Activated T-cell treated with anti-CD3 and anti-CD28 coated beads, Interleukin-2, amount 50 U/mL, for 24 hours (primary cell): ENCODE measurements at places on chromosomes 13 and 19.

GRCh38 chr13:30851697-30852096, 54.4 kb upstream of the MEDAG start:
- H3K27ac ChIP-seq: no peak overlapping the region
- DNase-seq: no peak
- no peak overlapping the region for H3K4me3 ChIP-seq
- no peaks in the 10 kb centered on the region for H3K36me3 ChIP-seq
- peaks cover 17% of the 10 kb centered on the region for H3K4me1 ChIP-seq
- H3K27me3 ChIP-seq: peaks cover 9% of the 10 kb centered on the region

- H3K27me3 ChIP-seq: peaks cover 5% of the 10 kb centered on the region
- no peaks in the 10 kb centered on the region for H3K36me3 ChIP-seq
- H3K4me1 ChIP-seq: no peaks in the 10 kb centered on the region
- H3K4me3 ChIP-seq: no peak overlapping the region
- DNase-seq: no peak
Measured at GRCh38 chr13:32894589-32895001, 121.6 kb upstream of the KL start.

- no peak for DNase-seq
- peak overlapping the region; percentile 99 for H3K27ac ChIP-seq
- H3K4me1 ChIP-seq: peaks cover 44% of the 10 kb centered on the region
- H3K4me3 ChIP-seq: peak overlapping the region; percentile 94
- H3K36me3 ChIP-seq: peaks cover 27% of the 10 kb centered on the region
Measured at GRCh38 chr13:91346062-91346461, 1.4 kb upstream of the MIR17HG start.

- H3K36me3 ChIP-seq: peaks cover 32% of the 10 kb centered on the region
- no peak overlapping the region for H3K4me3 ChIP-seq
- no peak overlapping the region for H3K27ac ChIP-seq
- no peaks in the 10 kb centered on the region for H3K27me3 ChIP-seq
Measured at GRCh38 chr19:38093587-38093986, 130.4 kb downstream of the DPF1 start.

DNA sequence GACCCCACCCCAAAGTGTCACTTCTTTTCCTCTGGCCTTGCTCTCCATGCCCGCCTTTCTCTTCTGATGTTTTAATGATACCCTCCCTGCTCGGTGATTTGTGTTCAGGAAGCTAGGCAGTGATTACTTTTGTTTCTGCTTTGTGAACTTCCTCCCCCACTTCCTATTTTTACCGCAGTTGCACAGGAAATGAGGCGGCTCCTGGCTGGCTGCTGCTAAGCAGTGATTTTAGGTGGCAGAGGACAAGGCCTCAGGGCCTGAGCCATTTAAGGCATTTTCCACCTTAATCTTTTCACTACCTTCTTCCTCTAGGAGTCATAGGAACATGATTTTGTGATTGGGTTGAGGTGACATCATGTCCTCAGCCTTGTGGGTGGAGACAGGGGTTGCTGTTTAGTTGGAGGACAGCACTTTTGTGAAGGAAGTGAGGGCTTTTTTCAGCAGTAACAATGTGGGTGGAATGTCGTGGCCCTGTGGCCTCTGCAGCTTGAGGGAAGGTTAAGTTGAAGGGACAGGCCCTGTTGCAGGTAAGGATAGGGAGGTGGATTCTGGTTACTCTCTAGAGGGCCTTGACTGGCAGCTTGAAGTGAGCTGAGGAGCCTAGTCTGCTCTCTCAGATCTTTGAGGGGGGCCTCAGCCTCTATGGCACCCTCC, 15.7 kb downstream of the GARRE1 start:
- peaks cover 6% of the 10 kb centered on the region for H3K36me3 ChIP-seq
- H3K27me3 ChIP-seq: no peaks in the 10 kb centered on the region
- H3K4me1 ChIP-seq: peaks cover 75% of the 10 kb centered on the region
- DNase-seq: peak; percentile 64
- H3K4me3 ChIP-seq: peak overlapping the region; percentile 64

DNA sequence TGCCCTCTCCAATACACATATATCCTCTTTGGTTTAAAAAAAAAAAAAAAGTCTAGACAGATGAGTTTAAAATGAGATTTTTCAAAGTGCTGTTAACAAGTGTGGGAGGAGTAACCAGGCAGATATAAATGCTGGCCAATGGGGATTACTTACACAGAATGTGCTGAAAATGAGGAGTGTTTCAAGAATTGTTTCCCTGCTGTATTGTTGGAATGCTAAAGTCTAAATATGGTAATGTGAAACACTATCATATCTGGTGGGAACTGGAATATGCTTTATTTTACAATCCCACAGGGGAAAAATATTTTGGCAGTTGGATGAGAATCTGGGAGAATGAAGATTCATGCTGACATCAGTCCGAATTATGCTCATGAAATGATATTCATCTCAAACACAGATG, 250.7 kb downstream of the DCT start:
- no peaks in the 10 kb centered on the region for H3K27me3 ChIP-seq
- H3K27ac ChIP-seq: no peak overlapping the region
- no peaks in the 10 kb centered on the region for H3K36me3 ChIP-seq
- H3K4me1 ChIP-seq: peaks cover 3% of the 10 kb centered on the region

DNA sequence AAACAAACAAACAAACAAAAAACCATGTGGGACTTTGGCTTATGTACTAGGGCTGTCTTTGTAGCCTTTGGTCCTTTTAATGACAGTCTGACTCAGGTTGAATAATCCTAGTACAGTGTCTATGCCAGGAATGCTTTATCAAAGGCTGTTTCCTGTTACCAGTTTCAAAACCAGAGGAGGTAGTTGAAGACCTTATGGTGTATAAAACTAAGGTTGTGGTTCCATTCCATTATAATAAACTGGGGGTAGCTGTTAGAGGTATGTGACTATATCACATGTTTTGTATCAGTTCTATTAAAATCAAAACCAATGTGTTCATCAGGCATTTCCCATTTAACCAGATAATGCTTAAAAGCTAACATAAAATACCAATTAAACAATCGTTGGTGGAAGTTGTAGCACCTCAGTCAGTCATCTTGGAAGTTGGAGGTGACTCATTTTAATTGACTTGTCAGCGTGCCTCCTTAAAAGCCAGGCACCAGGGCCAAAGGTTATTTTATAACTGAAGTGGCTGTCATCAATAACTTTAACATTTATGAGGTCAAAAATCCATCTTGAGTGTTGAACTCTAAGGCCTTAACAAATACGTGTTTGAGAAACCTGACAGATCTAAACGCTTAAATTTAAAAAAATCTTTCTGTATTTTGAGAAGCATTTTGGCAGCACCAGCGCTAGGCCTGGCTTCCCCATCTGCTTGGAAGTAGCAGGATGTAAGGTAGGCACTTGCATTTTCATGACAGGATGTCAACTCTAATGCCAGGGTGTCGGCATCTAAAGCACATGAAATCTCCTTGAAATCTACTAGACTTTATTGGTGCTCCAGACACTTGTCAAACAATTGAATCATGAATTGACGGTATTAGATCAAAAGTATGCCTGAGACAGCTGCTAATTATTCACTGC, 162.5 kb downstream of the LMO7 start:
- H3K27ac ChIP-seq: peak overlapping the region; percentile 79
- H3K4me3 ChIP-seq: peak overlapping the region; percentile 4
- no peak for DNase-seq
- H3K27me3 ChIP-seq: no peaks in the 10 kb centered on the region
- H3K4me1 ChIP-seq: peaks cover 66% of the 10 kb centered on the region

DNA sequence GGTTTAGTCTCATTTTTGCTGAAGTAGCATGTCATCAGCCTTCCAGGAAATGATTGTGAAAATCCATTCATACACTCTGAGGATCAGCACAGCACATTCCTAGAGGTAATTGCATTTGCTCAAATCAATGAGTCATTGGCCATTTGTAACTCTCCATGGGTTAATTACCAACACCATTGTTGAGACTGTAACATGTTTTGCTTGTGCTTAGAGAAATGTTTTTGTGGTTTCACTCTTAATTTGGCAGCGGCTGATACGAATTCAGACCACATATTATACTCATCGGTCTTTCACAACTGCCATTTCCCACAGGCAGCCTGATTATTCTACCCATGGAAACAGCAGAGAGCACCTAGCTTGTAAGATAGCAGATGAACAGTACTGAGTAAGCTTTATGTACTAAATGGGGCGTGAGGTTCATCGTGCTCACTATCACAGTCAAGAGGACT, 110.3 kb downstream of the NHLRC3 start:
- H3K4me1 ChIP-seq: peaks cover 20% of the 10 kb centered on the region
- H3K27me3 ChIP-seq: peaks cover 56% of the 10 kb centered on the region
- no peak overlapping the region for H3K27ac ChIP-seq
- H3K36me3 ChIP-seq: no peaks in the 10 kb centered on the region
- no peak for DNase-seq

GRCh38 chr19:17254636-17255035, 8.9 kb upstream of the NR2F6 start:
- H3K4me1 ChIP-seq: no peaks in the 10 kb centered on the region
- H3K27me3 ChIP-seq: no peaks in the 10 kb centered on the region
- no peak for DNase-seq
- no peak overlapping the region for H3K27ac ChIP-seq
- H3K4me3 ChIP-seq: no peak overlapping the region

- peak; percentile 40 for DNase-seq
- no peaks in the 10 kb centered on the region for H3K27me3 ChIP-seq
- peaks cover 4% of the 10 kb centered on the region for H3K36me3 ChIP-seq
- peak overlapping the region; percentile 2 for H3K4me3 ChIP-seq
Measured at GRCh38 chr13:99418103-99418842, 83.0 kb upstream of the TM9SF2 start.

DNA sequence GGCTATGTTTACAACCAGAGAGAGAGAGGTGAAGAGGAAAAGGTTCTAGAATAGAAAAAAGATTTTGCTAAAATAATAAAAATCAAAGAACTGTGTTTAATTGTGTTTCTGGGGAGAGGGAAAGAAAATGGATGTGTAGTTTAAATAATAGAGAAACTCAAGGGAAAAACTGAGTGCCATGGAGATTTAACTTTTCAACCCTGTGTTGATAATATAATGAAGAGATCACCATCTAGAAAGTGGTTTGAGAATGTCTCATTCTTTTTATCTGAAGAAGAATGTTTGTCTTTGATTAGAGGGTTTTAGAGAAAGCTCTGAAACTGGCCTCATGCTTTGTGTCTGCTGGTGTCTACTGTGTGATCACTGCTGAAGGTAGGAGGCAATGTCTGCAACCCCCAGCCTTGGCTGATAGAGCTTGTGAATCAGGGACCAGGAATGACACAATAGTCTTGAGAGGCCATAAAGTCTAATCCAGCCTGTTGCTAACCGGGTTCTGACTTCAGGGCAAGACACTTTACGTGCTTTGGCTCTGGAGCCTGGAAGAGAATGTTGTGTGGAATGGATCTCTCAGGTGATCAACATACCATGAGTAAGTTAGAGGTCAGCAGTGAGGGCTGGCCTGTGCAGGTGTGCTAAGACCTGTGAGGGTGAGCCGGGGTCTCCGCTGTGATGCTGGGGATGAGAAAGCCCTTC, 5.4 kb downstream of the COL4A2 start:
- H3K27ac ChIP-seq: no peak overlapping the region
- peaks cover 12% of the 10 kb centered on the region for H3K4me1 ChIP-seq
- H3K27me3 ChIP-seq: peaks cover 86% of the 10 kb centered on the region

DNA sequence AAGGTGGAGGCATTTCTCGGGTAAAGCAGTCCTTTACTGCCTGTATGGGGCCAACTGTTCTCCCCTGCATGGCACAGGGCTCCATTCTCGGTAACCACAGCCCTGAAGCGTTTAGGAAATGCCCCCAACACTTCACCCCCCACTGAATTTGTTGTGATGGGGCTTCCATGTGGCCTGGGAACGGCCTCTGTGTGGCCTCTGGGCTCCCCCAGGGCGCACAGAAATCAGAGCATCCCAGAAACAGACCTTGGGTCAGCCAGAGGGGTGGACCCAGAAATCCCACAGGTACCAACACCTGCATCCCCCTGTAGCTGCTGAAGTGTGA, 153.7 kb upstream of the VSTM2B start:
- no peak for DNase-seq
- no peak overlapping the region for H3K27ac ChIP-seq
- H3K27me3 ChIP-seq: peaks cover 14% of the 10 kb centered on the region
- no peaks in the 10 kb centered on the region for H3K36me3 ChIP-seq
- H3K4me3 ChIP-seq: no peak overlapping the region

DNA sequence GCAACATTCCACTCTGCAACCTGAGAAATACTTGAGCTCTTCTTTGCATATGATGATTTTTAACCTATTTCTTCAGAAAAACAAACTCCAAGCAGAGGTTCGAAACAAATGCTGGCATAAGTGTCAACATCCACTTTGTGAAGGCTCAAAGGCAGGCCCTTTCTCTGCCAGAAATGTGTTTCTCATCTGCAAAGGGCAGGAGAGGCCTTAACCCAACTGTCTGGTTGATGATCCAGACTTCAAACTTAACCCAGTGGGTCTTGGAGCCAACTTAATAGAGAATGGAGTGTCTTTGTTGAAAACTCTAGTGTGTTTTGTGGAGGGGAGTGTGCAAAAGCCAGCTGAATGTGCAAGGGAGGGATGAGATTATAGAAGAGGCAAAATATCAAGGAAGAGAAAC, 28.3 kb upstream of the ZNF507 start:
- H3K27me3 ChIP-seq: peaks cover 19% of the 10 kb centered on the region
- H3K36me3 ChIP-seq: no peaks in the 10 kb centered on the region
- no peak overlapping the region for H3K4me3 ChIP-seq
- peaks cover 6% of the 10 kb centered on the region for H3K4me1 ChIP-seq

DNA sequence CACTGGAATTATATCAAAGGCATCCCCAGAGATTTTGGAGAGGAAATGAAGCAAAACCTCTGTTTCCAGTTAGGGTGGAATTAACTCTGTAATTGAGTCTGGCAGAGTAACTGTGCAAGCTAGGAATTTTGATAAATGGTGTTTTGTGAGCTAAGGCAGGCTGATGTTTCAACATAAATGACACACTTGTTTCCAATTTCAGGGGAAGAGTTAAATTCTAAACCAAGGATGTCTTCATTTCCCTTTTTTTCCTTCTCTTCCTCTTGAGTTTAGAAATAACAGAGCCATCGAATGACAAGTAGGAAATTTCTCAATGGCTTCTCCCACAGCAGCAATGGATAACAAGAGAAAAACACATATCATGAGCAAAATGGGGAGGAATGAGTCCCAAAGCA, 131.2 kb downstream of the IRS2 start:
- H3K27ac ChIP-seq: no peak overlapping the region
- no peaks in the 10 kb centered on the region for H3K4me1 ChIP-seq
- H3K36me3 ChIP-seq: no peaks in the 10 kb centered on the region
- DNase-seq: no peak
- no peak overlapping the region for H3K4me3 ChIP-seq

DNA sequence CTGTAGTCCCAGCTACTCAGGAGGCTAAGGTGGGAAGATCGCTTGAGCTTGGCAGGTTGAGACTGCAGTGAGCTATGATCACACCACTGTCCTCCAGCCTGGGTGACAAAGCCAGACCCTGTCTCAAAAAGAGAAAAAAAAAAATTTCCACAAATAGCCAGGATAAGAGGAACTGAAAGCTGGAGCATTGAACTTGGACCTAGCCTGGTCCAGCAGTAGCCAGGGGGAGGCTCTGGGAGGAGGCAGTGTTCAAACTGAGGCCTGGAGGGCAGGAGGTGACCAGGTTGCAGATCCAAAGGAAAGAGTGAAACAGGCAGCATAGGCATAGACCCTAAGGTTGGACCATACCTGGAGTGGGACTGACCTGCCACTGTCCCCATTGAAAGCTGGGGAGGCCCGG, 26.9 kb upstream of the PIK3R2 start:
- H3K27ac ChIP-seq: peak overlapping the region; percentile 28
- H3K4me1 ChIP-seq: no peaks in the 10 kb centered on the region
- peaks cover 82% of the 10 kb centered on the region for H3K36me3 ChIP-seq
- no peak overlapping the region for H3K4me3 ChIP-seq
